ENCODE measurements at places on chromosomes 3 and 15.

GRCh38 chr3:113804661-113805060 lies 33.9 kb upstream of the GRAMD1C start:
- DNase-seq: no peak

GRCh38 chr15:69869291-69869690 lies 228.4 kb downstream of the TLE3 start:
- DNase-seq: no peak

- DNase-seq: no peak
These were observed 2.7 kb upstream of the CSK start for GRCh38 chr15:74779162-74779648.

DNA sequence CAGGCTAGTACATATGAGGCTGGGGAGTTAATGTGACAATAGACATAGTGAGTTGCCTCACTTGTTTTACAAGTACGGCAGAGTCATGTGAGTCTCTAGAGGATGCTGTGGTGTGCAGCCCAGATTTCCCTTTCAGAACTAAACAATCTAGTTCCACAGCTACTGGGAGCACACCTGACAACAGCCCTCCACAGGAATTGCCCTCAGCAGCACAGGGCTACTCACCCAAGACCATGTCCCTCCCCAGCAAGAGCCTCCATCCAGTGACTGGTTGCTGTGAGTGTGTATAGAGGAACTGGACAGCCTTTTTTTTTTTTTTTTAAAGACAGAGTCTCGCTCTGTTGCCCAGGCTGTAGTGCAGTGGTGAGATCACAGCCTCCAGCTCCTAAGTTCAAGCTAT lies 40.2 kb upstream of the UBE2E2 start:
- DNase-seq: no peak

DNA sequence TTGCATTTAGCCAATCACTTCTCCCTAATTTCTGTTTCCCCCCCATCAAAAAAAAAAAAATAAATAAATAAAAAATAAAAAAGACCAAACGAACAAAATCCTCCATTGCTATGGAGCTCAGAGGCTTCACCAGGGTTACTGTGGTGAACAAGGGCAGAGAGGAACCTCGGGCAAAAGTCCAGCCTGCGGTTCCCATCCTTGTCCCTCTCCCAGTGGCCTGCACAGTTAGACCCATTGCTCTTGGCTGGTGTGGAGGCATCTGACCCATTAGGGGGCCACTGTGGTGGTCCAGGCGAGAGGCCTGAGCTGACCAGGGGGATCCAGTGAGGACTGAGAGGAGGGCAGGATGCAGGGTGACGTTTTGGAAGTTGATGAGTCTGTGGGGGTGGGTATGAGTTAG lies 18.8 kb downstream of the CORO2B start:
- DNase-seq: no peak

DNA sequence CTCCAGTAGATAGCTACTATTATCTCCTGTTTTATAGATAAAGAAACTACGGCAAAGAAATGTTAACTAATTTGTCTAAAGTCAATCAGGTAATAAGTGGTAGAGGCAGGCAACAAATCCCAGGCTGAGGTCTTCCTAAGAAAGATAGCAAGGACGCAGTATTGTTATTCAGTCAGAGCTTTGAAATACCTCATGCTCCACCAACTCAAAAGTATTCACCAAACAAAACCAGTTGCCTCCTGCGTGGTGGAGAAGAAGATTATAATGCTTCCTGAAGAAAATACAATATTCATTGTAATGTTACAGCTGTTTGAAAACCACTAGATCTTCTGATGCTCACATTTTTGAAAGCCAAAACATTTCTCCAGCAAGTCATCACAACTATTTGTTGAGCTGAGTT lies 138.2 kb upstream of the CNTN4 start:
- DNase-seq: no peak

- DNase-seq: no peak
These were observed 65.9 kb upstream of the PLXND1 start for GRCh38 chr3:129672412-129672811.

DNA sequence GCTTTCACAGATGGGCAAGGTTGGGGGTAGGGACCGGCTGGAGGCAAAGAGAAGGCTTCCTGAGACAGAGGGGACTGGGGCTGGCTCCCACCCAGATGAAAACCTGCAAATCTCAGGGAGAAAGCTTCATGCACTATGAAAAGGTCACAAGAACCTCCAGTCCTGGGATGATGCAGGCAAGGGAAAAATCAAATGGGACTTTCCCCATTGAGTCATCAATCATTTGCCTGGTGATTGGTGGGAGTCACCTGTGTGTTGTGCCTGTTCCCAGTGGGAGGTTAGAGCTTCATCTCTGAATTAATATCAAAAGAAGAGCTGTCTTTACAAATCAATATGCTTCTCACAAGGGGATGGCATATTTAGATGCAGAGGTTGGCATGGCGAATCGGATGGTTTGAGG lies 49.9 kb downstream of the CACNA1D start:
- no peak for DNase-seq

- no peak for DNase-seq
These were observed 356.0 kb downstream of the NLGN1 start for GRCh38 chr3:173753593-173753992.

DNA sequence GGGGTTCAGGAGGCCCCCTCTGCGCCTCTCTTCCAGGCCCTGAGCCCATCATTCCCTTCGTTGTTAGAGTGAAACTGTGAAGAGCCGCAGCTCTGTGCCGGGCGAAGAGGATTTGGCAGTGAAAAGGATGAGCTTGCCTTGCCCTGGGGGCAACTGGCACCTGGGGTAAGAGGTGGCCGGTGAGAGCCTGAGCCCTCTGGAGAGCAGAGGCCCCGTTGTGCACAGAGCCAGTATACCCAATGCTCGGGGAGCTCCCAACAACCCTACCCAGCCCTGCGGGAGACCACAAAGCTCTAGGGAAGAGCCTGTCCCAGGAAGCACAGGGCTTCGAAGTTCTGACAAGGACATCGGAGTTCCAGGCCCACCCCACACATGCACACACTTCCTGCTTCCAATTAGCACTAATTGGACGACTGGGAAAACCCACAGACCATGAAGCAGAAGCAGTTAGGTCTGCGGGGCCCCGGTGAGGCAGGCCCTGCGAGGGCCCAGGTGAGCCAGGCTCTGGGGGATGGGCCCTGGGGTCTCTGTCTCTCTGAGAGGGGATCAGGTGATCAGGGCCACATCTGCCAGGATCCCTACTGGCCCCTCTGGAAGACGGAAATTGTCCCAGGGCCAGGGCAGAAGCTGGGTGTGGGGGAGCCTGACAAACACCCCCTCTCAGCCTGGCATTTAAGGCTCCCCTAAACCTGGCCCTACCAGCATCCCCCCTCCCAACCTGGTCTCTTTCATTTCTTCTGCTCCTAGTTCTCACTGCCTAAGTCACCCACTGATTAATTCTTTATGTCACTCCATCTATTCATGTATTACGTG lies 27.9 kb upstream of the SFMBT1 start:
- DNase-seq: no peak

GRCh38 chr3:58625196-58625824 lies 41.3 kb downstream of the FAM3D start:
- DNase-seq: no peak

All from H1 (cell line).